Left forelimb (tissue), 1 donor: ENCODE measurements at places on chromosomes 12 and 14.
A peak's percentile ranks its signal among the peaks of the same experiment; 100 is the strongest.

GRCh38 chr12:14988035-14988434 is 15.2 kb downstream of the PDE6H start:
- no peak for DNase-seq

DNA sequence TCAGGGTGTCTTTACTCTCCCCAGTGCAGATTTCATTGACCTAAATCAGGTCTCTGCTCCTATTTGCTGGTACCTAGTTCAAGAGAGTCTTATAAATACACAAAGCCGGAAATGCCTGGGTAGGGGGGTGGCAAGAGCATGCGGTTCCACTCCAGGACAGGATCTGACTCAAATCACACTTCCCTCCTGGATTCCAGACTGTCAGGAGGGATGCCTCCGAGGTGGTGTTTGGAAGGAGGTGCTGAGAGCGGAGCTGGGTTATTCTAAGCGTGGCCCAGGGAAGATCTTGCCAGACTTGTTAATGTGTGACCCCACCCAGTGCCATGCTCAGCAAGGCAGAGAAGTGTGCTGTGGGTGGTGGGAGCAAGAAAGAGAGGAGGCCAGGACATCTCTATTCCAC is 49.8 kb downstream of the B4GALNT3 start:
- DNase-seq, result peak; percentile 23

GRCh38 chr14:52776816-52777215 is 14.6 kb downstream of the GNPNAT1 start:
- no peak for DNase-seq

- no peak for DNase-seq
Measured at GRCh38 chr14:102592763-102593060, 263 bp downstream of the RCOR1 start.

- DNase-seq, result no peak
Measured at GRCh38 chr12:1044696-1045095, 53.7 kb downstream of the ERC1 start.

GRCh38 chr14:75123991-75124390 is 2.9 kb downstream of the NEK9 start:
- no peak for DNase-seq

- DNase-seq, result no peak
Measured at GRCh38 chr12:82708061-82708879, 21.6 kb downstream of the TMTC2 start.

DNA sequence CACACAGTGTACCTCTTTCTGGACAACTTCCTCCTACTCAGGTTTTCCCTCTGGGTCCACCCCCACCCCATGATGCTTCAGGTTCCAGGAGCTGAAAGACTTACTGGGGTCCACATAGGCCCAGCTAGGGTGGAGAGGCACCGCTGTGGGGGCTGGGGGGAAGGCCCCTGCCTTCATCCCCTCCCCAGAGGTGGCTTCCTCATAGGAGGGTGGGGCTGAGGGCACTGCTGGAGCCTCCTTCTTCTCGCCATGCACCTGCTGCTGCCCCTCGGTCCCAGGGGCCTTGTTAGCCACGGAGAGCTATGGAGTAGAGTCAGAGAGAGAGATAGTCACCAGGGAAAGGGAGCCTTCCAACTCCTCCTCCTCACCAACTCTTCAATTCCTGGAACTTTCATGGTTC is 2.7 kb downstream of the FAIM2 start:
- DNase-seq, result no peak

DNA sequence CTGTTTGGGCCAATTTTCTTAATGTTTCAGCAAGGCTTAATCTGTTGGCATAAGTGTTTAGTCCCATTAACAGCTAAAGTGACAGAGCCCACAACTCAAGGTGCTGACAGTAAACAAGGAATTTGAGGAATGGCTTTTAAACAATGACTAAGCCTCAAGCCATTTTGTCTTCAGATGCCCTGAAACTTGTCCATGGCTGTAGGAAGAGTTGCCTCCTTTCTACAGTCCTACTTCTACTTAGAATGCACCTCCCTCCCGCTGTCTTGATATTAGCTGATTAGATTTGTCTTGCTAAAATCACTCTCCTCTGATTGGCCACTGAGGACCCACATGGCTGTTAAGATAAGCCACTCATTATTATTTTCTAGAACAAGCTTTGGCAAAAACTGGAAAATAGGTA is 188.4 kb upstream of the OTX2 start:
- DNase-seq, result no peak

- no peak for DNase-seq
Measured at GRCh38 chr12:7108003-7108795, 815 bp downstream of the C1RL start.

- no peak for DNase-seq
Measured at GRCh38 chr12:9702255-9702654, 30.6 kb downstream of the CLECL1 start.

- no peak for DNase-seq
Measured at GRCh38 chr12:79850610-79851299, 84.1 kb downstream of the PPP1R12A start.

DNA sequence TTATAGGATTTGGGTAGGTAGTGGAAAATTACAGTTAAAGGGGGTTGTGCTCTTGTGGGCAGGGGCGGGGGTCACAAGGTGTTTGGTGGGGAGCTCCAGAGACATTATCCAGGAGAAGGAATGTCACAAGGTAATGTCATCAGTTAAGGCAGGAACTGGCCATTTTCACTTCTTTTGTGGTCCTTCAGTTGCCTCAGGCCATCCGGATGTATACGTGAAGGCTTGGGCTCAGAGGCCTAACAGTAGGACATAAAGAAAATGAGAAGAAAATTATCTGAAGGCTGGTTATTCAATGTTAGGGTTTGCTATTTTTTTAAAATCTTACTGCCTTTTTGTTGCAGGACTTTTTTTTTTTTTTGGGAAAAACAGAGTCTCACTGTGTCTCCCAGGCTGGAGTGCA is 2.5 kb upstream of the PSEN1 start:
- DNase-seq, result no peak

GRCh38 chr12:100251917-100252316 is 15.0 kb downstream of the DEPDC4 start:
- DNase-seq, result no peak

- no peak for DNase-seq
Measured at GRCh38 chr14:22593189-22593588, 4.2 kb upstream of the DAD1 start.

DNA sequence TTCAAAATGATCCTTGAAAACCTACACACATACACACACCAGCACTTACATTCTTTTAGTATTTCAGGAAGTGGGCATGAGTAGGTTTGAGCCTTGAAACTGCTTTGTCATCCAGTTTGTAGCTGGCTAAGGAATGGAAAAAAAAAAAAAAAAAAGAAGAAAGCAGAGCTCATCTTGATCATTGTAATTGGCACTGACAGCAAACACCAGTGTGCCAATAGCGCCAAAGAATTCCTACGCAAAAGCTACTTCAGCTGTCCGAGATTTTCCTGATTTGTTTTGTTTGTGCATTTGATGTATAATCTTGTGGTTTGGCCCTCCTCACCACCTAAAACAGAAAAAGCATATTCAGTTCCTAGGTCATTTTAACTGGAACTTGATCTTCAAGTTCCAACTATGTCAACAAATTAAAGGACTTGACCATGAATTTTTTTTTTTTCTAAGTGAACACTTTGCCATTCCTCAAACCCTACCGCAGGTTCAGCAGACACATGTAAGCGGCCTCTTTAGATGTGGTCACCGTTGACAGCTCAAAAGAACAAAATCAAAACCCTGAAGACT is 57.3 kb downstream of the FLRT2 start:
- no peak for DNase-seq

DNA sequence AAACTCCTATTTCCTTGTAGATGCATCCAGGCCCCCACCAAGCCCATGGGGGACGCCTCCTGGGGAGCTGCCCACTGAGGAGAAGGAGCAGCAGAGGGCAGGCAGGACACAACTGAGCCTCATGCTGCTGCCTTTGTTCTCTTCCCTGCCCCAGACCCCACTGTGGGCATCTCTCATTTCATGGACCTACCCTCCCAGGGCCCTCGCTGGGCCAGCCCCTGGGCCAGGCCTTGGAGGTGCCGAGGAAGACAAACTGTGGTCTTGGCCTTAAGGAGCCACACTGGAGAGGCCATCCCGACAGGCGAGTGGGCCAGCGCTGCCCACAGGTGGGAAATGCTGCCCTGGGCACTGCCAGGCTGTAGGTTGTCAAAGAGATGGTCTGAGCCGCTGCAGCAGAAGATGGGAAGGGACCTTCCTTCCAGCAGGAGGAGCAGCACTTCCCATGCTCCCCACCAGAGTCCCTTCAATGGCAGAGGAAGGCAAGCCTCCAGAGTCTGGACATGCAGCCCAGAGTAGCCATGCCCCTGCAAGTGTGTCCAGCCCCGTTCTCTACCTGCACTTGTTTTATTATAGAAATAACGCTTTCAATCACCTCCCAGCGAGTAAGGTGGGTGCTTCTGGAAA is 147.4 kb downstream of the BCL11B start:
- no peak for DNase-seq

- no peak for DNase-seq
Measured at GRCh38 chr12:82966001-82966559, 279.4 kb downstream of the TMTC2 start.

DNA sequence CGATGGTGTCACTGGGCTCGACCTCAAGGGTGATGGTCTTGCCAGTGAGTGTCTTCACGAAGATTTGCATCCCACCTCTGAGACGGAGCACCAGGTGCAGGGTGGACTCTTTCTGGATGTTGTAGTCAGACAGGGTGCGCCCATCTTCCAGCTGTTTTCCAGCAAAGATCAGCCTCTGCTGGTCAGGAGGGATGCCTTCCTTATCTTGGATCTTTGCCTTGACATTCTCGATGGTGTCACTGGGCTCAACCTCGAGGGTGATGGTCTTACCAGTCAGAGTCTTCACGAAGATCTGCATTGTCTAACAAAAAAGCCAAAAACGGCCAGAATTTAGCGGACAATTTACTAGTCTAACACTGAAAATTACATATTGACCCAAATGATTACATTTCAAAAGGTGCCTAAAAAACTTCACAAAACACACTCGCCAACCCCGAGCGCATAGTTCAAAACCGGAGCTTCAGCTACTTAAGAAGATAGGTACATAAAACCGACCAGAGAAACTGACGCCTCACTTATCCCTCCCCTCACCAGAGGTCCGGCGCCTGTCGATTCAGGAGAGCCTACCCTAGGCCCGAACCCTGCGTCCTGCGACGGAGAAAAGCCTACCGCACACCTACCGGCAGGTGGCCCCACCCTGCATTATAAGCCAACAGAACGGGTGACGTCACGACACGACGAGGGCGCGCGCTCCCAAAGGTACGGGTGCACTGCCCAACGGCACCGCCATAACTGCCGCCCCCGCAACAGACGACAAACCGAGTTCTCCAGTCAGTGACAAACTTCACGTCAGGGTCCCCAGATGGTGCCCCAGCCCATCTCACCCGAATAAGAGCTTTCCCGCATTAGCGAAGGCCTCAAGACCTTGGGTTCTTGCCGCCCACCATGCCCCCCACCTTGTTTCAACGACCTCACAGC is 717 bp downstream of the UBC start:
- peak; percentile 79 for DNase-seq

GRCh38 chr12:79327465-79327864 is 363.3 kb downstream of the PAWR start:
- no peak for DNase-seq

GRCh38 chr12:91774434-91774921 is 371.2 kb downstream of the BTG1 start:
- DNase-seq, result no peak

DNA sequence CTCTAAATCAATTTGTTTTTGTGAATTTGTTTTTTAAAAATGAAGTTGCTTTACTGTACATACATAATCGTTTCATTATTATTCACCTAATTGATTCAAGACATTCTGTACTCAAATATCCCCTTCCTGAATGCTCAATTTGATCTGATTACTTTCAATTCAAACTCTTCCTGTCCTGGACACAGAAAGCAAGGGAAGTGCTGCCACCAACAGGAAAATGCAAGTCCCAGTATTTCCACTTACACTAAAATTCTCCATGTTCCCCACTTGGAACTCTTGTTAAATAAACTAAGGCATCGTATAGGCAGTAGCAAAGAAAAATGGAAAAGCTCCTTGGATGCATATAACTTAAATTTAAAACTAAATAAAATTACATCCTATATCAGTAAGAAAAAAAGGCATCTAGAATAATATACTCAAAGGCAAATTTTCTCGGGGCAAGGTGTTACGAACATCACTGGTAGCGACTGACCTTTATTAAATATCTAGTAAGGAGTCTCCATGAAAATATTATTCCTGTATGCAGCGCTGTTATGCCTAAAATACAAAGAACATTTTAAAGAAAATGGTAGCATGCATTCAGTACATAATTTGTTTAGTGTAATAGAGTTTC is 72.0 kb upstream of the DBX2 start:
- DNase-seq, result no peak

DNA sequence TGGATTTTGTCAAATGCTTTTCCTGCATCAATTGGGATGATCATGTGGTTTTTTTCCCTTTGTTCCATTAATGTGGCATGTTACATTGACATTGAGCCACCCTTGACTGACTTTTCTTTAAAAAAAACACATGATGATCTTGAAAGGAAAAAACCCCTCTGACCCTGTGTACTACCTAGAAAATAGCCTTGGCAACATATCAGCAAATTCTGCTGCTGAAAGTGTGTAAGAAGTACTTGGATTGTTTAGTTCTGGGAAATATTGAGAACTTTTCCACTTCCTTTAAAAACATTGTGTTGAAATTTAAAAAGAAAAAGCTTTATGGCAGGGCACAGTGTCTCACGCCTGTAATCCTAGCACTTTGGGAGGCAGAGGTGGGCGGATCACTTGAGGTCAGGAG is 20.7 kb downstream of the ACACB start:
- DNase-seq, result no peak

- DNase-seq, result no peak
Measured at GRCh38 chr14:39265033-39265432, 31.3 kb downstream of the MIA2 start.

GRCh38 chr12:32016680-32017482 is 57.7 kb downstream of the RESF1 start:
- DNase-seq, result no peak

- no peak for DNase-seq
Measured at GRCh38 chr12:27396216-27396815, 50.2 kb upstream of the SMCO2 start.

DNA sequence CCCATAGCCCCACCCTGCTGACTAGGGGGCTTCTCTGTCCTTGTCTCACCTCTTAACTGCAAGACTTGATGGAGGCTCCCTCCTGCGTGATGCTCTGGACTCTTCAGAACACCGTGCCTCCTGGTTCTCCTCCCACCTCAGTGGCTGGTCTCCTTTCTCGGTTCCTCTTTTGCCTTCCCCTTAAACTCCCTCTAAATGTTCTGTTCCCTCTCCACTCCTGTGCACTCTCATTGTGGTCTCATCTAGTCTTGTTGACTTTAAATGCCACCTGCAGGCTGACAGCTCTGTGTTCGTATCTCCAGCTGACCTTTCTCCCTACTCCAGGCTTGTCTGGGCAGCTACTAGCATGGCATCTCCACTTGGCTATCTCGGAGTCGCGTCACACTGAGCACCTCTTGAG is 28.3 kb downstream of the DYNC1H1 start:
- no peak for DNase-seq

- DNase-seq, result no peak
Measured at GRCh38 chr12:3091382-3092241, 14.4 kb downstream of the TSPAN9 start.
